ENCODE measurements at places on chromosomes 1 and 21.

GRCh38 chr1:118963456-118964430 is 24.4 kb downstream of the TBX15 start:
- no peak for DNase-seq

- no peak for DNase-seq
These were observed 122.2 kb upstream of the PDE4B start for GRCh38 chr1:65670518-65670917.

- no peak for DNase-seq
These were observed 42.2 kb upstream of the BCAR3 start for GRCh38 chr1:93723733-93724270.

DNA sequence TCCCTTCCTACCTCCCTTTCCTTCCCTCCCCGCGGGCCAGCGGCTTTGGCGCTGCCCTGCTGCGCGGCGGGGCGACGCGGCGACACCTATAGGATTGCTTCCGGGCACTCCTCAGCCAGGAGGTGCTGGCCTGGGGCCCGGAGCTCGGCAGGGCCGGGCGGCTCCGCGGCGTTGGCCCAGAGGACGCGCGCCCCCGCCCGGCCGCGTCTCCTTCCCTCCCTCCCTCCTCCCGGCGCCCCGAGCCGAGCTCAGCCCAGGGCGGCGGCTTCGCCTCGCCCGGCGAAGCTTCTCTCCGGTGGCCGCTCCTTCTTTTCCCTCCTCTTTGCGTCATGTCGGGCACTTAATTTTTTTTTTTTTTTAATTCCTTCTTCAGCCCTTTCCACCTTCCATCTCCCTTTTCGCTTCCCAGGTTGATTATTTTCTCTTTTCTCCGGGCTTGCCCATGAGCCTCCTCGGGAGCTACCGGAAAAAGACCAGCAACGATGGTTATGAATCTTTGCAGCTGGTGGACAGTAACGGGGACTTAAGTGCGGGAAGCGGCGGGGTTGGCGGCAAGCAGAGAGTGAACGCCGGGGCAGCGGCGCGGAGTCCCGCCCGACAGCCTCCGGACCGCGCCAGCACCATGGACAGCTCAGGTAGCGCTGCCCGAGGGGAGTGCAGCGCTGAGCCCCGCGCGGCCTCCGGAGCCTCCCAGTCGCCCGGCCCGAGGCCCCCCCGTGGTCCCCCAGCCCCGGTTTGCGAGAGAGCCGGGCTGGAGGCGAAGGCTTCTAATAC is at the start of gene DNAJC6:
Gene DNAJC6, plus strand, starts transcription at position 240 of the 774 bp plus-strand sequence. Its CDS starts 203 bp downstream, at position 443.
- no peak for DNase-seq

DNA sequence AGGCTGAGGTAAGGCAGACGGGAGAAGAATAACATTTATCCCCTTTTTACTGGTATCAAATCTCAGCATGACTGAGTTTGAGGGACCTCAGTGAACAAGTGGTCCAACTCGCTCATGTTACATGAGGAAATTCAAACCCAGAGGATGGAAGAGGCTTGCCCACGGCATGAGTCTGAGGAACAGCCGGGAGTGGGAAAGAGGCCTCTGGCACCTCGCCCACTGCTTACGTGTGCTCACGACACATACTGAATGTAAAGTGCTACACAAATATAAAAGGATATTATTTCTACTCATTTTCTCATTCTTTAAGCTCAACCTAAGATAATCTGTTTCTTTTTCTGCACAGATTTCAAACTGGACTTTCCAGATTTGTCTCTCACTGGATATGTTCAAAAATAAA is 14.7 kb downstream of the BEND5 start:
- DNase-seq: no peak

- no peak for DNase-seq
These were observed 38.4 kb upstream of the TRABD2B start for GRCh38 chr1:48035371-48036141.

GRCh38 chr1:53638360-53639035 is 100.5 kb downstream of the GLIS1 start:
- DNase-seq: no peak

GRCh38 chr1:235272851-235273250 is 55.1 kb downstream of the ARID4B start:
- DNase-seq: no peak
